Aorta (tissue), 5 donors: ENCODE measurements at places on chromosomes 13 and 19. TPM values are rescaled to one million over a fixed set of nuclear protein-coding genes. Genes with fewer than 3 reads are reported as not detected.

Gene KLK2
- total RNA-seq: not detected

Gene PLPPR2
- total RNA-seq: 36.4 TPM

- no peaks in the 10 kb centered on the region for H3K27me3 ChIP-seq
- H3K36me3 ChIP-seq: no peaks in the 10 kb centered on the region
- DNase-seq: no peak
- no peak overlapping the region for H3K4me3 ChIP-seq
- no peak overlapping the region for H3K27ac ChIP-seq
- H3K4me1 ChIP-seq: no peaks in the 10 kb centered on the region
Observed at GRCh38 chr13:99809926-99810325, 161.6 kb downstream of the ZIC5 start.

- H3K27ac ChIP-seq: no peak overlapping the region
- H3K36me3 ChIP-seq: no peaks in the 10 kb centered on the region
- H3K4me3 ChIP-seq: no peak overlapping the region
- no peaks in the 10 kb centered on the region for H3K4me1 ChIP-seq
Observed at GRCh38 chr13:25117312-25117711, 21.4 kb downstream of the PABPC3 start.

DNA sequence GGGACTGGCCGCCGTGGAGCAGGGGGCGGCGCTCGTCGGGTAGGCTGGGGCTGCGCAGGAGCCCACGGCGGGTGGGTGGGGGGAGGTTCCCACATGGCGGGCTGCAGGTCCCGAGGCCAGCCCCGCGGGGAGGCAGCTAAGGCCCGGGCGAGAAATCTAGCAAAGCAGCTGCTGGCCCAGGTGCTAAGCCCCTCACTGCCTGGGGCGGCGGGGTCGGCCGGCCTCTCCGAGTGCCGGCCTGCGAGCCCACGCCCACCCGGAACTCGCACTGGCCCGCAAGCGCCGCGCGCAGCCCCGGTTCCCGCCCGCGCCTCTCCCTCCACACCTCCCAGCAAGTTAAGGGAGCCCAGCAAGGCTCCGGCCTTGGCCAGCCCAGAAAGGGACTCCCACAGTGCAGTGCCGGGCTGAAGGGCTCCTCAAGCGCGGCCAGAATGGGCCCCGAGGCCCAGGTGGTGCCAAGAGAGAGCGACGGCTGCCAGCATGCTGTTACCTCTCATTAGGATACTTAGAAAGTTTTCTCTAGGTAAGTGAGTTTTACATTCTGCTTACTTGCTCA, 1463.5 kb upstream of the MIR17HG start:
- no peaks in the 10 kb centered on the region for H3K36me3 ChIP-seq
- no peak overlapping the region for H3K27ac ChIP-seq
- no peak for DNase-seq
- H3K27me3 ChIP-seq: no peaks in the 10 kb centered on the region

DNA sequence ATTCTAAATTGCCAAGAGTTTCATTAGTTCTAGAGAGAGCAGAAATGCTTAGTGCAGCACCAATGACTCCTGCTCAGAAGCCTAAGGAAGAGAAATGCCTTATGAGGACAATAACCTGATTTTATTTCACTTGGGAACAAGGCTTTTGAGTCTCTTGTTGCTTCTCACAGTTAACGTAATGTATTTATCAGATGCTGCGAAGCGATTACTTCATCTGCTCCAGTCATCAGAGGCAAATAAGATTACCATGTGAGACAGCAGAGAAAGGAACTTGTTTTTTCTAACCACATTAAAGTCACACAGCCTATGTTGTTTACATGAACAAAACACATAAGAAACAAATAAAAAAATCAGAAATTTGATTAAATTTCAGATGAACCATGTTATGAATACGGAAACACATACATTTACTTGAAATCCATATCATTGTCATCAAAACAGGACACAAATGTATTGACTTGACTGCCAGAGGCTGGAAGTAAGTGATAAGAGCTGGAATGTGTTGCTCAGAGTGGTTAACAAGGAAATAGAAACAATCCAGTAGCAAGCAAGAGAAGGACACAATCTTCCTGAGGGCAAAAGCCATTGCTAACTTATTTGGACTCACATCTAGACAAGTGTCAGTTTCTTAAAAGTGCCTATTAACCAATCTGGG, 147.3 kb downstream of the LHFPL6 start:
- H3K4me3 ChIP-seq: no peak overlapping the region
- DNase-seq: no peak
- no peak overlapping the region for H3K27ac ChIP-seq
- H3K4me1 ChIP-seq: peaks cover 14% of the 10 kb centered on the region

DNA sequence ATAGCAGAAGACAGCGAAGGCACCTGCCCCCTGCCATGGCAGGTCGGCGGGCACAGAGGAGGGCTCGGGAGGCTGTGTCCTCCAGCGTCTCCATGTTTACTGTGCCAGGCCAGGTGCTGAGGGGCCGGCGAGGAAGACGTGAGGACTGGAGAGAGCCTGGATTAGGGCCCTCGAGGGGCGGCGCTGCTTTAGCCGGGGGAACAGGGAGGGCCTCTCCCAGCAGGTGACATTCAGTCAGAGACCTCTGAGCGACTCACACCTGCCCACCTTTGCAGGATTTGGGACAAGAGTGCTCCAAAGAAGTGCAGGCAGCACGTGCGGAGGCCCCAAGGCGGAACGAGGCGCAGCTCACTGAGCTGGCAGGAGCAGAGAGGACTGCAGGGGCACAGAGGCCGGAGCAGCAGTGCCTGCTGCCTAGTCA, 17.6 kb downstream of the KDM4B start:
- no peak overlapping the region for H3K27ac ChIP-seq
- no peaks in the 10 kb centered on the region for H3K27me3 ChIP-seq
- H3K36me3 ChIP-seq: no peaks in the 10 kb centered on the region
- H3K4me1 ChIP-seq: no peaks in the 10 kb centered on the region

DNA sequence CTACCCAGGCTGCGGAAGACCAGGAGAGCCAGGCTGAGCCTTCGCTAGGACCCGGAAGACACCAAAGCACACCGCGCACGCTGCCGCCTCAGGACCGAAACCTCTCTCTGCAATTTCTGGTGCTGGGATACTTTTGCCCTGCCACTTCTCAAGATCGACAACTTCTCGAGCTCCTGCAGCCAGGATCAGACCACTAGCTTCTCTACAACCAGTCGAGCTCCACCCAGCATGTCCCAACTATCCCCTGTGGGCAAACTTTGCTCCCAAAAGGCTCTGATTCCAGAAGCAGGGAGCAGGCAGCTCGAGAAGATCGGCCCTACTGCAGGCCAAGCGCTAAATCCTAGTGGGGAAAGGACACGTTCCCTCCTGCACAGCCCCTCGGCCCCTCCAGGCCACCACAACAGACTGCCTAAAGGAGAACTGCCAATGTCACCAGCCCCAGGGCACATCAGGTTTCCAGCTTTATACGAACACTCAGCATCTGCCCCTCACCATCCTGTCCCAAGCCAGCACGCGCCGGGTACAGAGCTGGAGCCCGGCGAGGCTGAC, 979 bp downstream of the AKAP8 start:
- no peaks in the 10 kb centered on the region for H3K4me1 ChIP-seq
- DNase-seq: peak; percentile 61
- no peaks in the 10 kb centered on the region for H3K27me3 ChIP-seq
- peak overlapping the region; percentile 82 for H3K4me3 ChIP-seq

DNA sequence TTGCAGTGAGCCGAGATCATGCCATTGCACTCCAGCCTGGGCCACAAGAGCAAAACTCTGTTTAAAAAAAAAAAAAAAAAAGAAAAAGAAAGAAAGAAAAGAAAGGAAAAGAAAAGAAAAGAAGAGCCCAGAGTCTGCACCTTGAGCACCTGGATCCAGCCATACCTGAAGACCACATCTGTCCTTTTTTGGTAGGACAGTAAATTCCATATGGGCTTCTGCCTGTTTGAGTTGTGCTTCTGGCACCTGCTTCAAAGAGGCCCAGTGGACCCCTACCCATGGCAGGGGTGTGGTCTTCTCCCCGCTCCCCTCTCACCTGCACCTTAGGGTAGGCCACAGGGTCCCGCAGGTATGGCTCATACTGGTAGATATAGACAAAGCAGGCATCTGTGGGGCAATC, 5.8 kb downstream of the TM6SF2 start:
- no peak for DNase-seq
- no peaks in the 10 kb centered on the region for H3K4me1 ChIP-seq
- no peaks in the 10 kb centered on the region for H3K27me3 ChIP-seq

Gene PIH1D1
- 45.0 TPM for total RNA-seq

- H3K36me3 ChIP-seq: no peaks in the 10 kb centered on the region
- H3K27ac ChIP-seq: no peak overlapping the region
- no peak overlapping the region for H3K4me3 ChIP-seq
- no peak for DNase-seq
Observed at GRCh38 chr19:2977746-2978138, 378 bp downstream of the TLE6 start.

GRCh38 chr19:18795540-18795939, 4.4 kb upstream of the COMP start:
- no peak overlapping the region for H3K4me3 ChIP-seq
- H3K36me3 ChIP-seq: no peaks in the 10 kb centered on the region
- no peak overlapping the region for H3K27ac ChIP-seq
